ENCODE measurements at places on chromosomes 5 and 9.

GRCh38 chr9:123419721-123420591 is 64.0 kb downstream of the CRB2 start:
- no peak for DNase-seq

DNA sequence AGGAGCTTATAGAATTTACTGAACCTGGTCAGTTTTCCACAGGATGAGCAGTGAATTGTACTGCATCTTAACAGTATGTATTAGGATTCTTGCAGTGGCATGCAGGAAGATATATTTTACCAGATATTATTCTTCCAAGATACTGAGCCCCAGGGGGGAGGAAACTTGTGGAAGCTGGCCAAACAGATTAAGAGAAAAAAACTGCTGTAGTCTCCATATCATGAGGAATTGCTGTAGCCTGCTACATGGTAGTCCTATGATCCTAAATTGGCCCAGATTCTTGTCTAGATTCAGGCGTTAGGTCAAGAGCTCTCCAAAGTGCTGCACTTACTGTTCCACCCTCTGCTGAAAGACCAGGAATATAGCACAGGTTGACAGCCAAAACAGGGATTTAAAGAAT is 275.5 kb upstream of the TAS2R1 start:
- no peak for DNase-seq

GRCh38 chr9:105711867-105712266 is 17.5 kb downstream of the TMEM38B start:
- DNase-seq, result no peak

GRCh38 chr9:2859776-2860379 is 16.0 kb upstream of the PUM3 start:
- peak; percentile 76 for DNase-seq

- no peak for DNase-seq
Observed at GRCh38 chr9:134088063-134088725, 20.4 kb upstream of the BRD3 start.

DNA sequence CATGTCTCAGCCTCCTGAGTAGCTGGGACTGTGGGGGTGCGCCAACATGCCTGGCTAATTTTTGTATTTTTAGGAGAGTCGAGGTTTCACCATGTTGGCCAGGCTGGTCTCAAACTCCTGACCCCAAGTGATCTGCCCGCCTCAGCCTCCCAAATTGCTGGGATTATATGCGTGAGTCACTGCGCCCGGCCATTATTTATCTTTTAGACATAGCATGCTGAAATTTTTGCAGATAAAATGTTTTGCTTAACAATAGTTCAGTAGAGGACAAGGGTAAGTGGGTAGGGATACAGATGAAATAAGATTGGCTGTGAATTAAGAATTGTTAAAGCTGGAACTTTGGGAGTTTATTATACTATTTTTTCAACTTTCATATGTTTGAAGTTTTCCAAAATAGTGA is 150.8 kb upstream of the GRHPR start:
- DNase-seq, result no peak

GRCh38 chr9:71665247-71665646 is 103.1 kb downstream of the CEMIP2 start:
- DNase-seq, result peak; percentile 54

DNA sequence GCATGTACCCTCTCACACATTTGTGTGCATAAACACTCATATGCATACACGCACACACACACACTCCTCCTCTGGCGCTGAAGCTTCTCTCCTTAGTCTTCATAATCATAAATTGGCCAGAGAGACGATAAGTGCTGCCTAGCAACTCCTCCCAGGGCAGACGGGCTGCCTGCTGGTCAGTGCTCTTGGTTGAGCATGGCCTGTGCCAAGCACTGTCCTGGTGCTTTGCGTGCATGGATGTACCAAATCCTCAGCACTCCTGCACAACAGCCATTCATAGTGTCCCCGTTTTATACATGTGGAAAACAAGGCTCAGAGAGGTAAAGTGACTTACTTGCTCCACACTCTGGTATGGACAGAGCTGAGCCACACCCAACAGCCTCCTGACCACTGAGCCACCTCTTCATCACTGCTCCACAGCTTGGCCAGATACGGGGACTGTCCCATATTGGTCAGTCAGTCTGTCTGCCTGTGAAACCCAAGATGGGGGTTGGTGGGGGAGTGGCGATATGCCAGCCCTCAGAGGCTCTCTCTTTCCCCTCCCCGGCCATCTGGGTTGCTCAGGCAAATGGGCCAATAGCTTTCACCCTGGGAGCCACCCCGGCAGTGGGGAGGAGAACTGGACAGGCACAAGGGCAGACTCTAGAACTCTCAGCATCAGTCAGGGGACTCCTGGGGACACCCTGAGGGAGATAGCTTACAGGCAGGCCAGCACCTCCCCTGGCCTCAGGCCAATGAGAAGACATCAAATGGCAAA is 64.3 kb upstream of the GARNL3 start:
- no peak for DNase-seq

GRCh38 chr5:86407711-86408110 is 210.0 kb upstream of the COX7C start:
- no peak for DNase-seq

DNA sequence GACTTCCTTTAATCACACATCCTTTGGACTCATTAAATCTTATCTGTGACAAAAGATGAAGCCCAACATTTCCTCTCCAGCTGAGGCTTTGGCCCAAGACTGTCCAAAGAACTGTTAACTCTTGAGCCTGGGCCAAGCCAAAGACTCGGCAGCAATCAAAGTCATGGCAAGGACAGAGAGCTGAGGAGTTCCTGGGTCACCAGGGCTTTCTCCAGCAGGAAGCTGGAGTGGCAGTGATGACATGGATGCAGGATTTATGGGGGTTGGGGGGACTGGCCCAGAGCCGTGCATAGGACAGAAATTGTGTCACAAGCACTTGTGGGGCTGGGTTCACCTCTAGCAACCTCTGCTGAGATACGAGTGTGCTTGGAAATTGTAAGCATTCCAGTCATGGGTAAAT is 440.3 kb downstream of the PLK2 start:
- no peak for DNase-seq

DNA sequence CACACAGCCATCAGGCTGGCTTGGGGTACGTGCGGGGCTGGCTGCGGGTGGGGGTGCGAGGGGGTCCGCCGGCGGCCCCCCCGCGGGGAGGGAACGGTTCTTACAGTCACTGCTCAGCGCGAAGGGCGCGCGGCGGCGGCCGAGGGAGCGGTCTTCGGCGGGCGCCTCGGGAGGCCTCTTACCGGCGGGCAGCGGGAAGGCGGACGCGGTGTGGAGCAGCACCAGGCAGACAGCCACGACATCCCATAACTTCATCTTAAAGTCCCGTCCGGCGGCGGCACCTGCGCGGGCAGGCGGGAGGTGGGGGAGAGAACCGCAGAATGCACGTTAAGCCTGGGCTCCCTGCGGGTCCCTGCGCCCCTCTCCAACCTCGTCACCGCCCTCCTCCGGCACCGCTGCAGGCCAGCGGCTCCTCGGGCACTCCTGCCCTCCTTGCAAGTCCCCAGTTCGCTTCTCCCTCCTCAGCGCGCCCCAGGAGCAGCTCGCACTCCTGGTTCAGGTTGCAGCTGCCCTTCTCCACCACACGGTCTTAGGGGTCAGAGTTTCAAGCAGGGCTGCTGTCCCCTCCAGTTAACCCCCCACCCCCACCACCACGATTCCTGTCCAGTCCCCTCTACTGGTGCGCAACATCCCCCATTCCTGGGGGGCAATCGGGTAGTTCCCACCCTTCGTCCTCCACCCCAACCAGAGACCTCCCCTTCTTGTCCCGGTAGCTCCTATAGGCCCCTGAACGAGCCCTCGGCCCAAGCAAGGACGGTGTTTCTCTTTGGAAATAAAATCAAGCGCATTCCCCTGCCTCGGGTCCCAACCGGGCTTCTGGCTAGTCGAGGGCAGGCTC is 5.1 kb downstream of the GDNF start:
- no peak for DNase-seq

GRCh38 chr9:72656021-72656420 is 134.6 kb downstream of the TMC1 start:
- DNase-seq, result peak; percentile 55

DNA sequence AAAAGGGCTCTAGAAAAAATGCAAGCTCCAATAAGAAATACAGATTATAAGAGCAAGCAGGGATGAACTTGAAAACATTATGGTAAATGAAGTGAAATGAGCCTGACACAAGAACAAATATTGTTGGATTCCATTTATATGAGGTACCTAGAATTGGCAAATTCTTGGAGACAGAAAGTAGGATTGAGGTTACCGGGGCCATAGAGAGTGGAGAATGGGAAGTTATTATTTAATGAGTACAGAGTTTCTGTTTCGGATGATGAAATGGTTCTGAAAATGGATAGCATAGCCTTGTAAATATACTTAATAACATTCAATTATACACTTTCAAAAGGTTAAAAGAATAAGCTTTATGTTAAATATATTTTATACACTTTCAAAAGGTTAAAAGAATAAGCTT is 75.6 kb upstream of the SLC12A2 start:
- DNase-seq, result no peak

- no peak for DNase-seq
Observed at GRCh38 chr9:21579247-21579671, 97.1 kb upstream of the IFNE start.

- DNase-seq, result peak; percentile 27
Observed at GRCh38 chr5:322942-323879, 1.7 kb downstream of the AHRR start.

GRCh38 chr5:103425686-103426454 is 136.7 kb downstream of the NUDT12 start:
- no peak for DNase-seq

- no peak for DNase-seq
Observed at GRCh38 chr5:180673371-180674089, 24.1 kb upstream of the FLT4 start.

- no peak for DNase-seq
Observed at GRCh38 chr5:167870055-167870454, 421.4 kb upstream of the WWC1 start.

DNA sequence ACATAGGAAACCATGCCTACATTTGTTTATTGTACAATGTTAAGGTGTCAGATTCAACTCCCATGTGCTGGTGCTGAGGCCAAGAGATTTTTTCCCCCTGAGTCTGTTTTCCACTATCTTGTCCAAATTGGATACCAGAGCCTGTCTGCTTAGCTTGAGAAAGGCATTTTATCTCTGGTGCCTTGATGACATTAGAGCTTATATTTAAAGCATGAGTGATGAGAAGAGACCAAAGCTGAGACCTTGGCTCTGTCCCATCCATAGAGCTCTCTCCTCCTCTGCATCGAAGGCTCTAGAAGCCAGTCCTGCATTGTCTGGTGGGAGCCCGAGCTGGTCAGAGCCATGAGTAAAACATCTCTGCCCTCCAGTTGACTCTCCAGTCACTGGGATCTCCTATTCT is 10.4 kb upstream of the PPP2CA start:
- DNase-seq, result no peak

DNA sequence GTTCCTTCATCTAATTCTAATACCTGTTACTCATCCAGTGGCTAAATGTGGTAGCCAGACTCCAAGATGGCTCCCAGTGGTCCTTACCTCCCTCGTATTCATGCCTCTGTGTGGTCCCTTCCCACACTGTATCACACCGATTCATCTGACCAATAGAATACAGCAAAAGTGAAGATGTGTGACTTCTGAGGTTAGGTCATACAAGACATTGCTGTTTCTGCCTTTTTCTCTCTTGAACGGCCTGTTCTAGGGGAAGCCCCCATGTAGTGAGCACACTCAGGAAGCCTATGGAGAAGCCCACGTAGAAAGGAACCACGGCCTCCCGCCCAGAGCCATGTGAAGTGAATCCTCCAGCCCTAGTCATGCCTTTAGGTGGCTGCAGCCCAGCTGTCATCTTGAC is 9.4 kb upstream of the C5 start:
- DNase-seq, result no peak

DNA sequence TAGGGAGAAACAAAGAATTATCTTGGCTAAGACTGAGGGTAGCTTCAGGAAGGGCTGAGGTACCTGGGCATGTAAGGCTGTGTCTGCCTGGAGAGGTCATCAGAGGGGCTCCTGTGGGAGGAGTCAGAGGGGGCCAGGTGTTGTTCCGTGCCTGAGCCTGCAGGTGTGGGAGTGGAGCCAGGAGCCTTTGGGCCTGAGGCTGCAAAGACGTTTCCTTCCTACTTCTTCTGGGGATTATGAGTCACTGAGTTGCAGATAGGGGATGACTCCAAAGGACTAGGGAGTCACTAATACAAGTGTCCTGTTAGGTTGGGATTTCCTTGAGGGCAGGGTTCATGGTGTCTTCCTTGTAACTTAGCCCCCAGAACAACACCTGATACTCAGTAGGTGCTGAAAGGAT is 391.1 kb downstream of the ARHGEF28 start:
- DNase-seq, result peak; percentile 94

DNA sequence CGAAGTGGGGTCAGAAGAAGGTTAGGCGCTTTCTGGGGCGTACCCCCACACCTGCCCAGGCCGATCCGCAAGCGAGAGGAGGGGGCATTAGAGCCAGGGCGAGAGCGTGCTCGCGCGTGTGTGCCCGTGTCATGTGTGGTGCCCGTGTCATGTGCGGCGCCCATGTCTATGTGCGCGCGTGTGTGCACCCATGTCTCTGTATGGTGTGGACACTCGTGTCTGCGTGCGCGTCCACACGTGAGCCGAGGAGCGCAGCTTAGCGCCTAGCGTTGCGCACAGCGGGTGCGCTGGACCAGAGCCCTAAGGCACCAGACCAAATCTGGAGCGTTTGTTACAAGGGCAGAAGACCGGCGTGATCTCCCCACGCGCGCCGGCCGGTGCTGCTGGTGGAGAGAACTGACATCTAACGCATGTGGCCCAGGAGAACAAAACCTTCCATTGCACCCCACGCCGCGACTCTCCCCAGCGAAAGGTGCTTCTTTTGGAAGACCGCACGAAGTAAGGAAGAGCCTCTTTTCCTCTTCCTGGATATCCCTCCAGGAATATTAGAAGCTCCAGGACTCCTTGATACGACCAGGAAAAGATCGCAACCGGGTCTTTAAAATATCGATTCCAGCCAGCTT is 644 bp downstream of the NIM1K start:
- DNase-seq, result peak; percentile 29

DNA sequence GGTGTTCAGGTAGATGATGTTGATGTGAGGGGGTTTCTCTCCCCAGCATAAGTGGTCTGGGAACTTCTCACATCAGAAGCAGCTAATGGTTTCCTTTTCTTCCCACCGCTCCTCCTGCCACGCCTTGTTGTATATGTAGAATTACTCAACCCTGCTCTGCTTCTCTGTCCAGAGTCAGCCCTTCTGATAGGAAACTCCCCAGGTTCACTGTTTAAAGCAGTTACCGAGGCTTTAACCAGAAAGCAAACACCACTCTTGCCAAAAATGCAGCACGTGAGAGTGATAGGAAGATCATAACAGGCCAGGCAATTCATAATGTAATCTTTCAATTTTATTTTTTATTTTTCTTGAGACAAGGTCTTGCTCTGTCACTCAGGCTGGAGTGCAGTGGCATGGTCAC is 10.5 kb upstream of the TMEM252 start:
- peak; percentile 10 for DNase-seq

DNA sequence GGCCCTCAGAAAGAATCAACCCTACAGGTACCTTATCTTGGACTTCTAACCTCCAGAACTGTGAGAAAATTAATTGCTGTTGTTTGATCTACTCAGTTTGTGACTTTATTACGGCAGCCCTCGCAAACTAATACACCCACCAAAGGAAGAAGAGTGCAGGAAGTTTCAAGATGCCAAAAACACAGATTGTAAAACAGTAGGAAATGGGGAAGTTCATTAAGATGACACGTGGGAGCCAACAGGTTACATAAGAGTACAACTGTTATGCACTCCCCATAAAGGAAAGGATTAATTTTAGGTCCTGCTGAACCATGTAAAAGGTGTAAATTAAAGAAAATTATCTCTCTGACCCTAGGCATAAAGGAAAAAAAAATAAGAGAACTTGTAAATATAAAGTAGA is 294.3 kb downstream of the EPB41L4A start:
- DNase-seq, result no peak
